Osteoblast (primary cell): ENCODE measurements at places on chromosomes 5 and 9. TPM values are rescaled to one million over a fixed set of nuclear protein-coding genes. Genes with fewer than 3 reads are reported as not detected.

SAXO1 gene
- total RNA-seq, result under 0.01 TPM in 2 replicates

CDC23 gene
- total RNA-seq, result 25.6 and 28.6 TPM in 2 replicates

WDR41 gene
- 96.7 and 114 TPM in 2 replicates for total RNA-seq

SYNPO gene
- 2.7 and 4.0 TPM in 2 replicates for total RNA-seq

CHSY3 gene
- 12.3 and 12.4 TPM in 2 replicates for total RNA-seq

PROB1 gene
- 1.1 and 1.2 TPM in 2 replicates for total RNA-seq

IFNA21 gene
- total RNA-seq, result not detected in 2 replicates

DNA sequence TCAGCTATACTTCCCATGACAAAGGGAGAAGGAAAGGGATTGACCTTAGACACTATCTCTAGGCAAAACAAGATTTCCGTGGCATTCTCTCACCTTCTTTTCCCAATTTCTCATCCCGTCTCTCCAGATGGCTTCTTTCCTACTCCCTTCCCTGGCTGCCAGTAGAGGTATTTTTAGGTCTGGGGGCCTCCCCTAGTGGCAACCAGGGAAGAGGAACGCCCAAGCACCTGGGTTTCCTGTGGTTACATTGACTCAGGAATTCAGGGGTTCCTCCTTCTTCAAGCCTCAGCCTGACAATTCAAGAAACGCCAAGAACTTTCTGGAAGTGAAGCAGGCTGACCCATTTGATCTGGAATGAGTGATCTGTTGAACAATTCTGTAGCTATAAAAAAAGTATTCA is 111.5 kb upstream of the OSMR start:
- no peak for DNase-seq

GRCh38 chr5:76104027-76104426 is 20.8 kb downstream of the SV2C start:
- DNase-seq, result no peak

DNA sequence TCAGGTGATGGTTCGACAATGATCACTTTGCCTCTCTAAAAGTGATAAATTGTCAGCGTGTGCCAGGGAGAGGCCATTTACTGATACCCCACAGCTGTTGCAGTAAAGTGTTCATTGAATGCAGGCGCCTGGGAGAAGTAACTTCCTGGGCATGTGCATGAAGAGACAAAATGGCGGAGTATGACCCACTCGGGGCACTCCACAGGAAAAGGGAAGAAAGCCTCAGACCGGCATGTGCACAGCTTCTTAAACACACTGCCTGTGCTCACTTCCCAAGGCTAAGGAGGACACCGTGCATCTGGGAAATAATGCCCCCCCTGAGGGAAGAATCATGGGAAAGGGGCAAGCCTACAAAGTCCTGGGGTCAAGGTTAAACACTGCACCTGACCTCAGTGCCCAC is 329.5 kb downstream of the ICE1 start:
- no peak for DNase-seq

- DNase-seq, result no peak
Observed at GRCh38 chr9:3241290-3241689, 284.5 kb downstream of the RFX3 start.

- no peak for DNase-seq
Observed at GRCh38 chr5:93120771-93121170, 460.2 kb downstream of the NR2F1-AS1 start.

- no peak for DNase-seq
Observed at GRCh38 chr5:21818370-21818720, 1034.8 kb downstream of the CDH12 start.

- no peak for DNase-seq
Observed at GRCh38 chr5:36723912-36724311, 117.5 kb downstream of the SLC1A3 start.

DNA sequence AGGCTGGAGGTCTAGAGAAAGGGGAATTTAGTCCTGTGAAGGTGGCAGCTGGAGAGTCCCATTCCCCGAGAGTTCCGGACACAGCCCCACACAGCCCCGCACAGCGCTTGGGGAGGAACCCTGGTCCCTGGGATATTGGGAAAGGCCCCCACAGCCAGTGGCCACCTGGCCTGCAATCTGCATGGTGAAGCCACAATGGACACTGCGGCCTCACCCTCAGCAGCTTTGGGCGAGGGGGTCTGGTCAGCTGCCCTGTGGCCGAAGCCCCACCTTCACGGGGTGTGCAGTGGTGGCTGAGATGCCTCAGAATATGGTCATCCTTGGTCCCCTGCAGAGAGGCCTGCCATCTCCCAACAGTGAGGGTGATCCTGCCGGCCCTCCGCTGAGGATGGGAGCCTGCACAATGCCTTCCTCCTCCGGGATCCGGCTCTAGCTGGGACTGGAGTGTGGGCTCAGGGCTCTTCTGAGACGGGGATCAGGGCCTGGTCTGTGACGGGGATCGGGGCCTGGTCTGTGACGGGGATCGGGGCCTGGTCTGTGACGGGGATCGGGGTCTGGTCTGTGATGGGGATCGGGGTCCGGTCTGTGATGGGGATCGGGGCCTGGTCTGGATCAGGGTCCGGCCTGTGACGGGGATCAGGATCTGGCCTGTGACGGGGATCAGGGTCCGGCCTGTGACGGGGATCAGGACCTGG is 33.3 kb upstream of the TMEM250 start:
- DNase-seq, result no peak

- DNase-seq, result no peak
Observed at GRCh38 chr9:122814545-122814944, 13.8 kb downstream of the PDCL start.

GRCh38 chr5:56791396-56791795 is 24.0 kb upstream of the MAP3K1 start:
- no peak for DNase-seq

DNA sequence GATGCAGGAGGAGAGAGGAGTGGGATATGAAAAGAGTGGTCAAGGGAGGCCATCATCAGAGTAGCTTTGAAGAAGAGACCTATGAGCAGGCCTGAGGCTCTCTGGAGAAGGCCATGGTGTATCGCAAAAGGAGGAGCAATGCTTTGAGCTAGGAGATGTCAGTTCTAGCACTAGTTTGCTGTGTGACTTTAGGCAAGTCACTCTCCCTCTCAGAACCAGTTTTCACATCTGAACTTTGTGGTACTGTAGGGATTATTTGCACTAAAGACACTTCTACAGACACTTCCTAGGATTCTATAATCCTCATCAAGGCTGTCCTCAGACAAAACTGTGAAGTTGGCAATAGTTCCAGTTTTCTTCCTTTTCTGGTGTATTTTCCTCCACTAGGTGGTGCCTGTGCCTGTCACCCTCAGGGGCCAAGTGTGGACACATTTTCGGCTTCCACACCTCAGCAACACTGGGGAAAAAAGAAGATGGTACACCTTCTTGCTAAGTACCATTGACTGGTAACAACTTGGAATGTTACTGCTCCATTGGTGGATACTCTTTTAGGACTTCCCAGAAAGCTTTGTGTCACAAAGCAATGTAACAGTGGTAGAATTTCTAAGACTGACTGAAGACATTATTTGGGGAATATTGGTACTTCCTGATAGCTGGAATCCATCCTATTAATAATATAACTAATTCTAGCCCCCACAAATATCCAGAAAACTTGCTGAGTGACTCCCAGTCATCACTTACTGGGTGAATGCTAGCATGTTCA is 9.9 kb downstream of the PAPPA start:
- DNase-seq, result no peak

DNA sequence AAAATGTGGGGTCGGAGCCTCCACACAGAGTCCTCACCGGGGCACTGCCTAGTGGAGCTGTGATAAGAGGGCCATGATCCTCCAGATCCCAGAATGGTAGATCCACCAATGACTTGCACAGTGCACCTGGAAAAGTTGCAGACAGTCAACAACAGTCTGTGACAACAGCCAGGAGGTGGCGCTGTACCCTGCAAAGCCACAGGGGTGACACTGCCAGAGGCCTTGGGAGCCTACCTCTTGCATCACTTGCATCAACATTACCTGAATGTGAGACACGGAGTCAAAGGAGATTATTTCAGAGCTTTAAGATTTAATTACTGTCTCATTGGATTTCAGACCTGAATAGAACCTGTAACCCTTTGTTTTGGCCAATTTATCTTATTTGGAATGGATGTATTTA is 614.1 kb upstream of the CDH9 start:
- DNase-seq, result no peak

GRCh38 chr5:170434966-170435605 is 45.9 kb upstream of the KCNMB1 start:
- DNase-seq, result peak; percentile 83

GRCh38 chr9:129022037-129022436 is 6.1 kb downstream of the SH3GLB2 start:
- peak; percentile 64 for DNase-seq

GRCh38 chr9:82356131-82356530 is 367.6 kb downstream of the SPATA31D1 start:
- DNase-seq, result no peak

DNA sequence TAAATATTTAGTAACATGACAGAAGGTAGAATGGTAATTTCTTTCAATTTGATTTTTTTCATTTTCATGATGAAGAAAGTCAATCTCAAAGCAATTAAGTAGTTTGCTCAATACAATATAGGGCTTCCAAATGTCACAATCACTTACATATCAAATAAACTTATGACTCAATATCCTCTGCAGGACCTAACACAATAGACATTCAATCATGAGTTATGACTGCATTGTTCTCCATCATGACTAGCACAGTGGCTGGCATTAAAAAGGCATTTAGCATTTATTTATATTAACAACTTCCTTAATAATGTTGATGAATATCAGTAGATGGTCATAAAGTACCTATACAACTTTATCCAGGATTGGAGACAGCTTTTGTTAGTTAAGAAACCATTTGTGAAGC is 1499.6 kb downstream of the EFNA5 start:
- no peak for DNase-seq

DNA sequence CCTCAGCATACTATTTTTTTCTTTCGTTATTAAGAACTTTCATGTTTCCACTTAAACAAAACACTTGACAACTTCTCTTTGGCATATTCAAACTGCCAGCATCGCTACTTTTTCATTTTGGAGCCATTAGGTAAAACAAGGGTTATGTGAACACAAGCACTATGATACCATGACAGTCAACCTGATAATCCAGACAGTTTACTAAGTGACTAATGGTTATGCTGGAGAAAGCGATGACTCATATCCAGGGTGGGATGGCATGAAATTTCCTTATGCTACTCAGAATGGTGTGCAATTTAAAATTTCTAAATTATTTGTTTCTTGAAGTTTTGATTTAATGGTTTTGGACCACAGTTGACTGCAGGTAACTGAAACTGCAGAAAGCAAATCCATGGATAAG is 29.9 kb upstream of the PRSS3 start:
- DNase-seq, result peak; percentile 66
